Myocyte (in vitro differentiated cells): ENCODE measurements at places on chromosomes 5 and 9.
A peak's percentile ranks its signal among the peaks of the same experiment; 100 is the strongest.

- no peak for DNase-seq
Observed at GRCh38 chr9:12920437-12920836, 145.6 kb downstream of the LURAP1L start.

DNA sequence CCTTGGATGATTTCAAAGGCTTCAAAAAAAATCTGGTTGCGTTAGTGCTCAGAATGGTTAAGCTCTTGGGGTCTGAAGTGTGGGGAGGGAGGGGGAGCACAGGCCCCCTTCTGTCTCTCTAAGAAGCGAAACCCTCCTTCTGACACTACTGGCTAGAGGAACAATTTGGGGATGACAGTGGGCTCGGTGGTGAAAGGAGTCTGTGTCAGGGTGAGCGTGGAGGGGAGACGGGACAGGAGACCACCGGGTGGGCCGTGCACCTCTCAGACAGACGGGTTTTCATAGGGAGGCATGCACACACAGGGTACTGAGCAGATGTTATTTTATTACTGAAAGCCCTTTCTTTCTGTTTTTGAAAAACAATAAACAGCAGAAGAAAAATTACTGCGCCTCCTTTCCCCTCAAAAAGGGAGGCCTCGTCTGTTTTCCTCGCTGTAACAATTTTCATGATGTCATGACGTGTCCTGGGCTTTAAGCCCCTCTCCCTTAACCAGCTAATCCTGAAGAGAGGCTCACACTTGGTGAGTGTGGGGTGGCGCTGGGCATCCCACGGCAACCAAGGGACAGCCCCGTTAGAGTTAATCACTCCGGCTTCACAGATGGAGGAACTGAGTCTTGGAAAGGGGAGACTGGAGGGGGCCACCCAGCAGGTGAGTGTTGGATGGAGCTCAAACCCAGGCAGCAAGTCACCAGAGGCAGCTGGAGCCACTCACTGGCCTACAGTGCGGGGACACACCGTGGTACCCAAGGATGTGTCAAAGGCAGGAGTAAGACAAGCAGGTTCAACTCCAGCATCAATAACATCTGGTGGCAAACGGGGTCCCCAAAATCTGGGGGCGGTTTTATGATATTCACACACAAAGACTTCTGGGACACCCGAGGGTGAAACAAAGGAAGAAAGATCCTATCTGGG, 53.4 kb downstream of the PTCH1 start:
- peak; percentile 6 for DNase-seq

GRCh38 chr5:69007726-69008368, 86.0 kb upstream of the SLC30A5 start:
- DNase-seq: peak; percentile 69

- no peak for DNase-seq
Observed at GRCh38 chr9:138045541-138046490, 168.2 kb downstream of the CACNA1B start.

- no peak for DNase-seq
Observed at GRCh38 chr5:160118349-160119141, 705 bp downstream of the PWWP2A start.

DNA sequence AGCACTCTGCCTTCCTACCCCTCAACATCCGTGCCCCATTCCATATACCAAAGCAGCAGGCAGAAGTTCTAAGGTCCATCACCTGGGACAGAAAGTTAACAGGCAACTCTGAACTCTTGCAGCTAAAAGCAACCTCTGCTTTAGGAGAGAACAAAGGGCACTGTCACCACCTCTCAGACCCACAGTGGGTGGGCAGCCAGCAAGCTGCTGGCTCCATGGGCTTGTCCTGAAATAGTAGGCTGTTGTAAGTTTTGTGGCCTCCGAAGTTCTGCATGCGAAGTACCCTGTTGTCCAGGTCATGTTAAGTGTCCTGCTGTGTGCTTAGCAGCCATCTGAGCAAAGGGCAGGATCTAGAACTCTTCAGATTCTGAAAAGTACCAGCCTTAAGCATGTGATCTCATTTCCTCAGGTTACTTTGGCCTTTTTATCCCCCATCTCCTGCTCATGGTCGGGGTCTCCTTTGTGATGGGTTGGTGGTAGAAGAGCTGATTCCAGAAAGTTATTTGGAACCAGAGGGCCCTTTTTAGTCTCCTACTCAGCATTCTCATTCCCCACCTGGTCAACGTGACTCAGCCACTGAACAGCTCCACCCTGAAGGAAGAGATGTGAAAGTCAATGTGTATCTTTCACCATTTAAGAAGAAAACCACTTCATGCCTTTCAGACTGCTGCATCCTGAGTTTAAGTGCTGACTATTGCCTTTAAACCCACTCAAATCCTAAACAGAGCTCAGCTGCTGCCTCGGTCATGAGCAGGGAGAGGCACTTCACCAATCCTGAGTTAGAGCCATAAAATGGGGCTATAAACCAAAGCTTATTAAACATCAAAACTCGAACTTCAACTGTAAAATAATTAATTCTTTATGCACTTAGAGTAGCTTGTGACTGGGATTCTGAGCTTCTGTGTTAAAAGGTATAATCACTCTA, 121.4 kb downstream of the DPYSL3 start:
- DNase-seq: no peak

DNA sequence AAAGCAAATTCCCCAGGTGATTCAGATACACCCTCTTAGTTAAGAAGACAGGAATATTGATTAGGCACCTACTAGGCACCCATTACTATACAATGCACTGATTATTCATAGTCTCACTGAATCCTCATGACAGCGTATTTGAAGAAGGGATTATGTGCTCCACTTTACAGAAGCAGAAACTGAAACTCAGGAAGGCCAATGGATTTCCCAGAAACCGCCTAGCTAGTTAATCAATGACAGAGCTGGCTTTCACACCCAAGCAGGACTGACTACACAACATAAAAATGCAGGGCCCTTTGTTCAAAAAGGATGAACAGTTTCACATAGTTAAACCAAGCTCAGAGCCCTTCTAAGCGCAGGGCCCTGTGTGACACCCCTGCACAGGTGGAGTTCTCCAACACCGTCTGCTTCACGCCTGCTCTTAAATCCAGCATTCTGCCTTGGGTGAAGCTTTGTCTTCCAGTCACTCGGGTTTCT, 117.3 kb downstream of the TTLL11 start:
- DNase-seq: no peak

DNA sequence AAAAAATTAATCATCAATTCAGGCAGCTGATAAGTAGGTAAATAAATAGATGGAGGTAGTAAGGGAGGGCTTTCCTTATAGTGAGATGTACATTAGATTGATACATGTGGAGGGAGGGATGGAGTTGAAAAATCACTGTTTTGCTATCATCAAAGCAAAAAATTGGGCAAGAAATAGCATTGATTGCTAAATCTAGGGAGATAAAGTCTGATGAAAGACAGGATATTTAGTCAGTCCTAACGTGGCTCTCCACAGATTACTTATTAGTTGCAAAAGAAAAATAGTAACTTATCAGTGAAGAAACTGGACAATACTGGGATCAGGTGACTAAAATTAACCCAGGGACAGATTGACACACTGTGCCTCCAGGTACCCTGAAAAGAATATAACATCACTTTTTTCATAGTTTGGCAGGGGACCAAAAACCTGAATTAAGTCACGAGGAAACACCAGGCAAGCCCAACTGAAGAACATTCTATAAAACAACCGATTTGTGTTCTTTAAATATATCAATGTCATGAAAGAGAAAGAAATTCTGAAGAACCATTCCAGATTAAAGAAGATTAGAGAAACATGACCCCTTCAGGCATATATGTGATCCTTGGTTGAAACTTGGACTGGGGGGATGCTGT, 27.1 kb upstream of the GOLPH3 start:
- no peak for DNase-seq

DNA sequence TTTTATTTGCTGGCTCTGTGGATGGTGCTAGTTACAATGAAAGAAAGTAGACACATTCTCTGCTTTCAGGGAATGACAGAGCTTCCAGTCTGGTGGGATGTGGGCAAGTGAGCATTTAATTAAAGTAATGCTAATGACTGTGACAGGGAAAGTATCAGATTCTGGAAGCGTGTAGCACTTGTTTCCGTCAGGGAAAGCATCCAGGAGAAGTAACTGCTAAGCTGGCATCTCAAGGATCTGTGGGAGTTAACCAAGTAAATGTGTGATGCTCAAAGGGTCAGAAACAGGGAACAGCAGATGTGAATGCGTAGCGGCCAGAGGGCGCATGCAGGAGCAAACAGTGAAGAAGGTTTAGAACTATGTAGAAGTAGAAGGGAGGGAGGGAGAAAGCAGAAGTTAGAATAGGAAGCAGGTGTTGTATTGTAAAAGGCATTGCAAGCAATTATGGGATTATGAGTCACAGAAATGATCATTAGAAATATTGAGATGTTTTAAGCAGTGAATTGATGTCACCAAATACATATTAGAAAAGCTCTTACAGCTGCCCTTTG, 12.2 kb downstream of the KLHL9 start:
- no peak for DNase-seq

DNA sequence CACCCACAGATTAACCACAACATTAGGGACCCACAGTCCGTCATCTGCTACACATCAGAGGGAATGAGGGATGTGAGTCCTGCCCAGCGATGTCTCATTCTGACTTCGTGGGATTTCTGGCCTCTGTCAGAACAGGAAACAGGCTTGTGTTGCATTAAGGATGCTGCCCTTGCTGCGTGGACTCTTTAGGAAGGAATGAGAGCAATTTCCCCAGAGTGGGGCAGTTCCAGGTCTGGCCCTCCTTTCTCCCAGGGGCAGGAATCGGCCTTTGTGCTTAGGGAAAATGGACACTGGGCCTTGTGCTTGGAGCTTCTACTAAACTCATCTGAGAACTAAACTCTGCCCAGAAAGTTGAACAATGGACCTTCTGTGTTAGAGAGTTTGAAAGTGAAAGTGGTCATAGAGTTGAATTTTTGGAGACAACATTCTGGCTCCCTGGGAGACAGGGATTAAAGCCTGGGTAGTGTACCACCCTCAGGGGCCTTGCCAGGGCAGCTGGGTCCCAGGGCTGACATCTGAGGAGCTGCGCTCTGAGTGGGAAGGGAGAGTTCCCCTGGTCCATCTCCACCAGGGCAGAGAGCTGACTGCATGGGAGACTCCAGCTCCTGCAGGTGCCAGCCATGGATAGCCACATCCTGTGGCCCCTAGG, 37.8 kb upstream of the S1PR3 start:
- DNase-seq: peak; percentile 33

- peak; percentile 69 for DNase-seq
Observed at GRCh38 chr9:36306471-36307306, 48.4 kb upstream of the GNE start.
